ENCODE measurements at places on chromosomes 6 and 20.
A peak's percentile ranks its signal among the peaks of the same experiment; 100 is the strongest.

- no peak for DNase-seq
Measured at GRCh38 chr20:38186788-38187221, 21.7 kb upstream of the TGM2 start.

DNA sequence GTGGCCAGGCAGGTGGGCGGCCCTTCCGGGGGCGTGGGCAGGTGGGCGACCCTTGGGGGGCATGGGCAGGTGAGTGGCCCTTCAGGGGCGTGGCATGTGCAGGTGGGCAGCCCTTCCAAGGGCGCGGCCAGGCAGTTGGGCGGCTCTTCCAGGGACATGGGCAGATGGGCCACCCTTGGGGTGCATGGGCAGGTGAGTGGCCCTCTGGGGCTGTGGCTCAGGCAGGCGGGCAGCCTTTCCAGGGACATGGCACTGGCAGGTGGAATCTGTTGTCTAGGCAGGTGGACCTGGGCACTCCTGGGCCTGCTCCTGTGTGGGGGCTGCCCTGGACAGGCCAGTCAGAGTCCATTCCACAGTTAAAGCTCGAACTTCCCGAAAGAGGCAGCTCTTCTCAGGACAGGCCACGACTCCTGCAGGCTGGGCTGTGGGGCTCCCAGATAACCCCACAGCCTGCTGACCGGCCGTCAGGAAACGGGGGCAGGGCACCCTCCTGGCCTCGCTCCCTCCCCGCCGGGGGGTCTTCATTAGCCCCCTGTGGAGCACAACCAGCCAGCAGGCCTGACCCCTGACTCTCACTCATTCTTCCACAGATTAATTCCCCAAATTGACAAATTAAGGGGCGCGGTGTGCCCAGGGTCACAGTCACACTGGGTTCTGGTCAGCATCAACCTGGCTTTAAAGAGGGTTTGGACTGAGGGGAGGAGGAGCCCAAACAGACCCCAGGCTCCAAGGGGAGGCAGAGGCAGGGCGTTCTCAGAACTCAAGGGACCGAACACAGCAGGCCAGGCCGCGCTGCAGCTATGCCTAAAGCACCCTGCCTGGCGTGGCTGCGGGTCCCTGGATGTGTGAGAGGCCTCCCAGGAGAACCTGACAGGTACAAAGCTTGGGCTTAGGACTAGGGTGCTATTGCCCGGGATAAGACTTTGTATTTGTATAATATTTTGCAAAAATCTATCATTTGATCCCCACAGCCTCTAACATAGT is 130.0 kb downstream of the DLL1 start:
- DNase-seq: no peak

GRCh38 chr6:10603219-10603618 is 82.1 kb downstream of the GCNT2 start:
- no peak for DNase-seq

GRCh38 chr20:2984956-2985661 is 58.3 kb upstream of the GNRH2 start:
- DNase-seq: no peak

DNA sequence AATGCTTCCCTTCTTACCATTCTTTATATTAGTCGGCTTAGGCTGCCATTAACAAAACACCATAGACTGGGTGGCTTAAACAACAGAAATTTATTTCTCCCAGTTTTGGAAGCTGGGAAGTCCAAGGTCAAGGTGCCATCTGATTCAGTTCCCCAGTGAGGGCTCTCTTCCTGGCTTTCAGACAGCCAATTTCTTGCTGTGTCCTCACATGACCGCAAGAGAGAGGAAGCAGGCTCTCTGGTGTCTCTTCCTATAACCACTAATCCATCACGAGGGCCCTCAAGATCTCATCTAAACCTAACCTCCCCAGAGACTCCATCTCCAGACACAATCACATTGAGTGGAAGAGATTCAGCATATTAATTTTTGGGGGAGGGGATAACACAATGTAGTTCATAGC is 193.0 kb upstream of the SGK1 start:
- DNase-seq: no peak

- DNase-seq: no peak
Measured at GRCh38 chr6:168838037-168838399, 397.0 kb downstream of the SMOC2 start.

- DNase-seq: no peak
Measured at GRCh38 chr6:5331845-5332442, 70.6 kb downstream of the FARS2 start.

DNA sequence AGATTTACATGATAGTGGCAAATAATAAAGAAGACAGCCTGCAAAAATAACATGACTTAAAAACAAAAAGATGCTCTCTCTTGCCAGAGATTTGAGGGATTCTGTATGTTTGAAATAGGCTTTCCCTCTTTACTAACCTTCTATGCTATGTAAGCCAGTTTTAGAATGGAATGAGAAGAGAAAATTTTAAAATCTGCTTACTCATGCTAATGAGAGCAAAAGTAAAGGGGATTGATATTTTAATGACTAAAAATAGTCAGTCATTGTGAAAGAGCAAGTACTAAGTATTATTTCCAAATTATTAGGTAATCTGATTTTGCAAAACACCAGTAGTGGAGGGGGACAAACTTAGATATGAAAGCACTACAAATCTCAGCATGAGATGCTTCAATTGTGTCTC is 563.3 kb upstream of the ADGRB3 start:
- DNase-seq: no peak

GRCh38 chr20:46683939-46684750 is 5.1 kb downstream of the TP53RK start:
- DNase-seq: peak; percentile 64

DNA sequence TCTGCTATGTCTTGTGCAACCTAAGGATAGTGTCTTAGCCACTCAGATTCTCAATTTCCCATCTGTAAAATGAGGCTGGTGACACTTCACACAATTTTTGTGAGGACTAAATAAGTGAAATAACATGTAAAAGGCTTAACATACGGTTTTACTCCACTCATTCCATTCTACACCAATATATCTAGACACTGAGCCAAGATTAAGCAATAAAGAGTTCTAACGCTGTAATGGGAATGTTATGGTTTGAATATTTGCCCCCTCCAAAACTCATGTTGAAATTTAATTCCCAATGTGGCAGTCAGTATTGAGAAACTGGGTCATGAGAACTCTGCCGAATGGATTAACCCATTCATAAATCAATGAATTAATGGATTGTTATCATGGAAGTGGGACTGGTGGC is 301.0 kb downstream of the HACE1 start:
- peak; percentile 45 for DNase-seq

- DNase-seq: no peak
Measured at GRCh38 chr20:25389858-25390537, 637 bp downstream of the ABHD12 start.

- no peak for DNase-seq
Measured at GRCh38 chr20:40925829-40926510, 102.7 kb upstream of the TOP1 start.

- DNase-seq: no peak
Measured at GRCh38 chr20:5691918-5692618, 58.1 kb upstream of the SHLD1 start.

DNA sequence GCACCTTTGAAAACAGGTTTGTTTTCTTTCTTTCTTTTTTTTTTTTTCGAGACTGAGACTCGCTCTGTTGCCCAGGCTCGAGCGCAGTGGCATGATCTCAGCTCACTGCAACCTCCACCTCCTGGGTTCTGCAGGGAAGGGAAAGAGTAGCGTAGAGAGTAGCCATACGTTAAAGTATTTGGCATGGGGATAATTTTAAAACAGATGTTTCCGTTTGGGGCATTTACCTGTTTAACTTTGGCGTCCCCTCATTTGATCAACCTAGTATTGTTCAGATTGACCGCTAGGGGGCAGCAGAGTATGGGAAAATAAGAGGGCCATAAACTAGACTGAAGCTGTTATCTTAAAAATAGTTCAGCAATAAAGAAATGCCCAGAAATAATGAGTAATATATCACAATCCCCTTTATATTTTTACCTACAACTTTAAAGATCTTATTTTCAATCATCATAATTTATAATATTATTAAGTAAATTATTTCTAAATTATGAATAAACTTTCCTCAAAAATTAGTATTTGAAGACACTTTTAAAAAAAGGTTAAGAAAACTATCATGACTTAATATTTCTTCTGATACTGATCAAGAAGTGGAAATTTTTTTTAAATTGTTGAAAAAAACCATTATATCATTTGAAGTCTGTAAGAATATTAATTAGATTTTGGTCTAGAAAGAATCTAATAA is 7.6 kb upstream of the TAAR9 start:
- DNase-seq: peak; percentile 35

DNA sequence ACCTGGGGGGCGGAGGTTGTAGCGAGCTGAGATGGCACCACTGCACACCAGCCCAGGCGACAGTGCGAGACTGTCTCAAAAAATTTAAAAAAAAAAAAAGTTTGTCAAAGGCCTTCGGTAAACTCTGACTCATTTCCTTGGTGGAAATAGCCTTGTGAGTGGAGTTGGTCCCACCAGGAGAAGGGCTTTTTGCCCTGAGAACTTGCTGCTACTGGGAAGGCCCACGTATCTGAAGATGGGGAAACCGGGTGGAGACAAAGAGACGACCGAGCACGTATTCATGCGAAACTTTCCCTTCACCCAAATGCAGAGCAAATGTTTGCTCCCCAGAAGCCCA is 51.7 kb downstream of the SLC22A23 start:
- no peak for DNase-seq

DNA sequence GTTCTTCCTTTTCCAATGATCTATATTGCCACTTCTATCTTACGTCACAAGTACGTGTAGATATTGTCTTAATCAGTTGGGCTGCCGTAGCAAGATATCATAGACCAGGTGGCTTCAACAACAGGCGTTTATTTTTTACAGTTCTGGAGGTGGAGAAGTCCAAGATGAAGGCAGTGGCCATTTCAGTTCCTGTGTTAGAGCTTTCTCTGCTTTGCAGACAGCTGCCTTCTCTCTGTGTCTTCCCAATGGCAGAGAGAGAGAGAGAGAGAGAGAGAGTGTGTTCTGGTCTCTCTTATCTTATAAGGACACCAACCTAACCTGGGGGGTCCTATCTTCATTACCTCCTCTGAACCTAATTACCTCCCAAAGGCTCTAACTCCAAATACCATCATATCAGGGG is 8.3 kb downstream of the HSF2 start:
- no peak for DNase-seq

- DNase-seq: peak; percentile 50
Measured at GRCh38 chr6:2876210-2877056, 26.7 kb downstream of the SERPINB9 start.

DNA sequence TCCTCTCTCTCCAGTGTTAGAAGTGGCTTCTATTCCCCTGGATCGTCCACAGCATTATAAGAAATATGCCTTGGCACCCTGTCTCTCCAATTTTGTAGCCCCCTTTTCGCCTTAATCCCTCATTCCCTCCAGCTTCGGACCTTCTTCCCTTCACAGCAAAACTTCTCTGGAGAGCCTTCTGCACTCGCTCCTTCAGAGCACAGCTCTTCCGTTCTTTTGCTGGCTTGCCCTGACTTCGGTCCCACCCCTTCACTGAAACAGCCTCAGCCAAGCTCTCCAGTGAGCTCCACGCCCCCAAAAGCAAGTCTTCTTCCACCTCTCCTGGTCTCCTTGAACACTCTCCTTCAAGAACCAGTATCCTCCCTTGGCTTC is 134.7 kb upstream of the RNF24 start:
- no peak for DNase-seq

DNA sequence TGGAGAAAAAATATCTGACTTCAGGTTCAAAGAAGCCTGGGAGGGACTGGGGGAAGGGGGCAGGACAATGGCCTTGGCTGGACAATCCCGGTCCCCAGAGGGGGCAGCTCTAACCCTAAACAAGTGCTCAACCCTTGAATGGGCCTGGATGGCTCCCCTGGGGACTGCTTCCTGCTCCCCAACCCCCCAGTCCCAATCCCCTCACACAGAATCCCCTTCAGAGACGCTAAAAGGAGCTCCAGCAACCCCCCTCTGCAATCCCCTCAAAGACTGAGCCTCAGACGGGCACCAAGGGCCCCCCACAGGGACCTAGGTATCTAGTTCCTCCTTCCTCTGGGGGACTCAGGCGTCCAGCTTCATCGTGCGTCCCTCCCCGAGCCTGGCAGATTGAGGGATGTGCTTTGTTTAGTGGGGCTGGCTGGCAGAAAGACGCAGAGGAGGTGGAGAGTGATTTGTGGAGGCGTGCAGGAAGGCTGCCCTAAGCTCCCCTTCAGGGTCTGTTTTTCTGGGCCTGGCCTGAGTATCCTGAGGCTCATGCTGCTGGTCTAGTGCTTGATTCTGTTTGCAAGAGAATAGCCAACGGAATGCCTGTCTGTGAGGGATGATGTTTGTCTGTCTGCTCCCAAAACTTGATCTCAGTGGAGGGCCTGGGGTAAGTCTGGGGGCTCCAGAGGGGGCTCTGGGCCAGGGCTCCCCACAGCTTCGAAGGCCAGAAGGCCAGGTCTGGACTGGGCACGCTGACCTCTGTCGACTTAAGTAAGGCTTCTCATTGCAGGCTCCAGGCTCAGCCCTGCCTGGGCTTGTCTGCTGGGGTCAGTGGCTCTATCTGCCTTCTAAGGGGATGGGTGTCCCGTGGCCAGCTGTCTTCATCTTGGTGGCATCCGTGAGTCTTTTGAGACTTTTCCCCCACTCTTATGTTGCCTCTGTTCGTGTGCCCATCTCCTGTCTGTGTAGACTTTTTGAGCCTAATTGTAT is 1.7 kb upstream of the POU5F1 start:
- no peak for DNase-seq

- DNase-seq: no peak
Measured at GRCh38 chr20:25277941-25278521, 30.1 kb downstream of the PYGB start.

DNA sequence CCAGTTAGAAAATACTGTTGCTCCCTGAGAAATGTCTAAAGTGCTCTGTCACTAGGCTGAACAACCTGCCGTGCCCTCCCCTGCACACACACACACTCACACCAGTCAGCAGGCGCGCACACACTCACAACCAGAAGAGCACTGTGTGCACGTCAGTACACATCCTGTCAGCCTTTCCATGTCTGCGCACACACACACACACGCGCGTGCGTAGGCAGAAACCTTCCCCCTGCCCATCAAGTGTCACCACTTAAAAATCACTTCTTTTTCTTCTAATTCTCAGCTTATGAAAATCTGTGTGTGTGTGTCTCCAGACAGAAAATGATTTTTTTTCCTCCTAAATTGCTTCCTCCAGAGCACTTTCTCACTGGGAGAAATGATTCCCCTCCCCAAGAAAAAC is 100.3 kb downstream of the EDN3 start:
- no peak for DNase-seq

- no peak for DNase-seq
Measured at GRCh38 chr6:95294043-95294442, 283.3 kb upstream of the MANEA start.

DNA sequence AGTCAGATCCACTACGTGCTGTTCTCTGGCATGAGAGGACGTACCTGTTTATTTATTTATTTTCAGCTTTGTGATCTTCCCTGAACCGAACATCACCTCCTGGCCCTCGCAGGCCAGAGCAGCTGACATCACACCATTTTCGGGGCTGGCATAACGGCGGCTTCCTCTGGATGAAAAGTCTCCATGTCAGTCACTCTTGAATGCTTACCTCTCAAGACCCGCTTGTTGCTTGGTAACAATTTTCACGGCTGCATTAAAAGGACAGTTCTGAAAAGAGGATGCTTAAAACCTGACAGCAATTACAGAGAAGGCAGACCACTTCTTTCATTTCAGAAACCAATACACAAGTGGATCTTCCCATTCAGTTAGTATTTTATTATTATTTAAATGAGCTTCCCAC is 159.8 kb upstream of the CDH4 start:
- no peak for DNase-seq
